8988T (cell line): ENCODE measurements at places on chromosomes 5 and 9.

GRCh38 chr5:177241768-177242167 lies 61.8 kb downstream of the RAB24 start:
- DNase-seq = no peak

GRCh38 chr9:20788526-20789451 lies 104.7 kb downstream of the FOCAD start:
- DNase-seq = no peak

GRCh38 chr9:79574136-79574535 lies 2.4 kb downstream of the TLE4 start:
- DNase-seq = no peak

- DNase-seq = no peak
Measured at GRCh38 chr5:110963495-110963894, 108.0 kb upstream of the TSLP start.

- no peak for DNase-seq
Measured at GRCh38 chr5:168696611-168697010, 117.4 kb upstream of the PANK3 start.
